Smooth muscle cell of trachea (primary cell): ENCODE measurements at places on chromosomes 2 and 18. TPM values are rescaled to one million over a fixed set of nuclear protein-coding genes. Genes with fewer than 3 reads are reported as not detected.

Gene ASIC4
- total RNA-seq = 0.15 and 0.50 TPM in 2 replicates

Gene DSG1
- total RNA-seq = not detected in 2 replicates

Gene TWIST2
- 158 and 297 TPM in 2 replicates for total RNA-seq

Gene RNF152
- 9.2 and 14.7 TPM in 2 replicates for total RNA-seq

Gene GAREM2
- 1.3 TPM in 2 replicates for total RNA-seq

Gene PRSS56
- not detected in 2 replicates for total RNA-seq

Gene TMEM163
- not detected in 2 replicates for total RNA-seq

Gene UGT1A1
- not detected in 2 replicates for total RNA-seq

Gene MPV17
- total RNA-seq = 111 and 117 TPM in 2 replicates

Gene CCDC68
- total RNA-seq = 2.6 and 4.6 TPM in 2 replicates

Gene NOSTRIN
- 0.33 and 0.58 TPM in 2 replicates for total RNA-seq

Gene HJURP
- total RNA-seq = 1.5 and 21.8 TPM in 2 replicates

Gene SERPINB3
- not detected in 2 replicates for total RNA-seq

Gene MOCOS
- total RNA-seq = 5.5 and 13.7 TPM in 2 replicates

Gene STAT1
- 105 and 164 TPM in 2 replicates for total RNA-seq

Gene APOB
- total RNA-seq = under 0.01 TPM in 1 of 2 replicates, not detected in the other

Gene FNDC4
- 21.7 and 34.7 TPM in 2 replicates for total RNA-seq

Gene SERPINB11
- not detected in 2 replicates for total RNA-seq
